ENCODE measurements at places on chromosomes 12 and 14. TPM values are rescaled to one million over a fixed set of nuclear protein-coding genes. Genes with fewer than 3 reads are reported as not detected.

GRCh38 chr14:88829685-88830302 is 5.3 kb downstream of the TTC8 start:
- no peak for DNase-seq

- no peak for DNase-seq
Measured at GRCh38 chr14:73752297-73752992, 38.3 kb upstream of the PNMA1 start.

DNA sequence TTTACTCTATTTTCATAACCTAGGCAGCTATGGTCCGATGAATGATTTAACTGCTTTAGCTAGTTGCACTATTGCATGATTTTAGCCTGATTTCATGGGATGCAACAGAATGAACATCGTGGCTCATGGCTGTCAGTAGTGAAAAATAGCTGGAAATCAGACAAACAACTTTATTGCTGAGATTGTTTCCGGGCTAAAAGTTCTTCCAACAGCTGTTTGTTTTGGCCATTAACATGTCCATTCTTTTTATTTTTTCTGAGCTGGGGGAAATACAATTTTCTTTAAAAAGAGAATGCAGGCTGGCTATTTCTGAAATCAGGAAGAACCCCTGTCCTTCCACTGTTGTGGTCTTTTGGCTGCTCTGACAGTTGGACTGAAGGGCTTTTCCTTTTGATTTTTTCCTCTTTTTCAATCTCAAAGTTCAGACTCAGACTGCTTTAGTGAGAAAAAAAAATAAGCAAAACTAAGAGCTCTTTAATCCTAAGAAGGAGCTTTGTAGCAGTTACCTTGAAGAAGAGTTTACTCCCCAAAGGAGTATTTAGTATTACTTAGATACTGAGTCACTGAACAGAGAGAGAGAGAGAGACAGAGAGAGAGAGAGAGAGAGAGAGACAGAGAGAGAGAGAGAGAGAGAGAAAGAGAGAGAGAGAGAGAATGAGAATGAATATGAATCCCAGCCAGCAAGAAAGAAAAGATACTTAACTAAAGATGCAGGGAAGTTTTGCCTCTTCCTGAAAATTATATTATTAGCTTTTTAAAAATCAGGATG is at the start of gene NAV3:
TSS of gene NAV3 (plus strand) at position 312 of the 769 bp plus-strand sequence. CDS start 568 bp downstream, outside the sequence.
- DNase-seq = no peak

- DNase-seq = no peak
Measured at GRCh38 chr14:83646228-83646627, 1883.7 kb upstream of the FLRT2 start.

GRCh38 chr12:78183824-78184223 is 353.1 kb downstream of the NAV3 start:
- no peak for DNase-seq

DNA sequence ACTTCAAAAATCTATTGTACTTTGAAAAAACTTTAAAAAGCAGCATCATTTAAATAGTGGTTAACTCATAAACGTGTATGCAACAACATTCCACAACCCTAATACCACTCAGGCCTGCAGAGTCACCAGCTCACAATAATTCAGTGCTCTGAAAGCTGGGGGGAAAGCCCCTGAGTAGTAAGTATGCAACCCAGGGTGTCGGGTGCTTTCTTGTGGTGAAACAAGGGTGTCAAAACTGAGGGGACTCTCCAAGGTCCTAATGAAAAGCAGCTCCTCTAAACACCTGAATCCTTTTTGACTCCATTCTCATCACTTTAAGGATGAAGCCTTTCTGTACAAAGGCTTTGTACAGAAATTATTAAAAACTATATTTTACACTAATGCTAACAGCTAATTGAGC is 33.7 kb downstream of the FGFR1OP2 start:
- DNase-seq = no peak

- no peak for DNase-seq
Measured at GRCh38 chr12:25121916-25122315, 73.0 kb downstream of the DNAI7 start.

GRCh38 chr12:87943023-87943422 is 86.2 kb downstream of the C12orf50 start:
- DNase-seq = no peak

DNA sequence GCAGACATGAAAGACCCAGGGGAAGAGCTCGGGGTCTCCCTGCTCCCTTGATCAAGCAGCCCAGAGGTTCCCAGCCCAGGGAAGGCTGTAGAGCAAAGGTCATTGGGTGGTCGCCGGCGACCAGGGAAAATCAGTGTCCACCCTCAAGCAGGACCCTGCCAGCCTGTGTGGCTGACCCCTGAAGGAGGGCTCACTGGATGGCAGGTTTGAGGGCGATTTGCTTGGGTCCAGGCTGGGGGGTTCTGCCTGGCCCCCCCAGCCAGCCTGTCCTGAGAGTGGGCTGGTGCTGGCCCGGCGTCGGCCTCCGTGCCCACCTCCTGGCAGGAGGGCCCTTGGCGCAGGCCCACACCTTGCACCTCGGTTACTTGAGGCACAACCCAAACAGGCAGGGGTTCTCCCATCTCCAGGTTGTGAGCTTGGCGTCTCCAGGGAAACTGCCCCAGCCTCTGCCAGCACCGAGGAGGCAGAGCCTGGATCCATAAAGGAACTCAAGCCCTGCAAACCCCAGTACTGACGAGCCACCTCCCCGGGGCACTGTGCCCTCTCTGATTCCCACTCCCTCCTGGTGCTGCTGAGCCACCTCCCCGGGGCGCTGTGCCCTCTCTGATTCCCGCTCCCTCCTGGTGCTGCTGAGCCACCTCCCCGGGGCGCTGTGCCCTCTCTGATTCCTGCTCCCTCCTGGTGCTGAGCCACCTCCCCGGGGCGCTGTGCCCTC is 329.0 kb upstream of the SFSWAP start:
- no peak for DNase-seq

GRCh38 chr14:90836692-90837063 is 20.4 kb upstream of the TTC7B start:
- DNase-seq = no peak

DNA sequence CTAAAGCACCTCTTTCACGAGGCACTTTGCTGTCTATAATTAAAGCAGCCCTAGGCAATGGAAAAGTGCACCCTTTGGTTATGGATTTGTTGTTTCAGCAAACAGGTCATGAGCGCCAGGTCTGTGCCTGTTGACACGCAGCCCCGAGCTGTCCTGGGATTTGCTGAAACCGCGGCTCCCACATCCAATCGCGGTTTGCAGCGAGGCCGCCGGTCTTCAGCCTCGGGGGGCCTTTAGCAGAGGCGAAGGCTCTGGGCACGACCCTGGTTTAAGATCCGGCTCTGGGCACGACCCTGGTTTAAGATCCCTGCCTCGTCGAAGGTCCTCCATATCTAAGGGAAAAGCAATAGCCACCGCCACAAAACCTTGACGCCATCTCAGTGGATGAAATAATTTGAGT is 79.2 kb downstream of the GLT1D1 start:
- DNase-seq = no peak

GRCh38 chr12:67582238-67582834 is 66.2 kb upstream of the DYRK2 start:
- no peak for DNase-seq

DNA sequence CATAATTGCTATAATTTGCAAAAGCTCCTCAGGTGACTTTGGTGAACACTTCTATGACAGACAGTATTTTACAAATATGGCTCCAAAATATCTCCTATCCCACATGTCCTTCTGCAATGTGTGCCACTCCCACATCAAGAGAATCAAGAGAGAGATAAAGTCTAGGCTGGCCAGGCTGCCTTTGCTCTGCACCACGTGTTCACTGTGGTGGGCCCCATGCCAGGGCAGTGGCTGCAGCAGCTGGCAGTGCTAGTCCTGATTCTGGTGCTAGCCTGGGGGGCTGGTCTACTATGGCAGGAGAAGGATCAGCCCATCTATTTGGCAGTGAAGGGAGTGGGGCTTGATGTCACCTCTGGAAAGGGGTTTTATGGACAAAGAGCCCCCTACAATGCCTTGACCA is 86.3 kb downstream of the DRAM1 start:
- DNase-seq = no peak

DNA sequence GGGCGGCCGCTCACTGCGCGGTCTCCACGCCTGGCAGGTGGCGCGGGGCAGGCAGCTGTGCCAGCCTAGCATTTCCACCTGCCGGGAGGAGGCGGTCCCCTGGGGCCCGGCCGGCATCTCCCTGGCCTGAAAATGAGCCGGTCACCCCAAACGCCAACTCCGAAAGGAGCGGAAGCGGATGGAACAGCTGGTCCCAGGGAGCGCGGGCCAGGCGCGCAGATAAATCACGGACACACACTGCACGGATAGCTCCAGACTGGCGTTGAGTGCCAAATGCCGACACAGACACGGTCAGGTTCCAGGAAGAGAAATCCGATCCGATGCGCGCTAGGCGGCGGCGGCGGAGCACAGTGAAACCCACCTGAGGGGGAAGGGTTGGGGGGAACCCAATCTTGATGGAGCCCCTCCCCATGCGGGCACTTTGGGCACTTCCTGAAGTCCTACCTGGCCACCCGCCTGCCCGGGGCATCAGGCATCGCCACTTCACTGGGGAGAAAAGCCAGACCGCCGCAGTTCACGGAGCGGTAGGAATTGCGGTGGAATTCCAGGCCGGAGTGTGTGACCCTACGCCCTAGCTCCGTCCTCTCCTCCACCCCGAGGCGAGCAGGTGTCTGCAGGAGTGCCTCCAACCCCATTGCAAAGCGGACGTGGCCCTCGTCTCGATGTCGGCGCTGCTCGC is 624 bp upstream of the PLEKHD1 start:
- DNase-seq = peak; percentile 19

DNA sequence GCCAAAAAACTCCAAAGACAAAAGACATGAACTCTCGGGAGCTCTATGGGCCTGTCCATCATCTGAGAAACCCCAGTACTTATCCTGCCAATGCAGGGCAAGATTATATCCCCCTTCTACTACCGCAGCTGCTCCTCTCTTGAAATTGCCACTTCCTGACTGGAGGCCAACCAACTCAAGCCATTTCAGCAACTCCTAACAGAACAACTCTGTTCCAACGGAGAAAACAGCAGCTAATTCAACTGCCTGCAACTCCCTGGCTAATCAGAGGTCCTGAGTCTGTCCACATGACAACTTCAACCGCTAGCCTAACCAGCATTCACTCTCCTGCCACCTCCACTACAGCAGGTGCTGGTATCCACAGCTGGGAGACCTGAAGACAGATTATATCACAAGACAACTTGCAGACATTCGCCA is 24.1 kb downstream of the CEP83 start:
- no peak for DNase-seq

DNA sequence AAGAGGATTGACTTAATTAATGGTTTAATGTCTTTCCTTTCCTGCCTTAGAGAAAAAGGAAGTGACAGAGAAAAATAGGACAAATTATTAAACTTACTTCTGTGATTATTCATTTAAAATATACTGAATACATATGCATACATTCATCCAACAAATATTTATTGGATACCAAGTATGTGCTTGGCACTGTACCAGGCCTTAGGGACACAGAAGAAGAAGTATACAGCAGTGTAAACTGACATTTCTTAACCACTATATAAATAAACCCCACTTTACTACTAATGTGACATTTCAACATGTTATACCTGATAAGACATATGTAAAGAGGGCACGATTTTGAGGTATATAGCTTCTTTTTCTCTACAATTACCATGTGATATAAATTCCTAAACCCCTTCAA is 53.6 kb downstream of the ERO1A start:
- DNase-seq = no peak

DNA sequence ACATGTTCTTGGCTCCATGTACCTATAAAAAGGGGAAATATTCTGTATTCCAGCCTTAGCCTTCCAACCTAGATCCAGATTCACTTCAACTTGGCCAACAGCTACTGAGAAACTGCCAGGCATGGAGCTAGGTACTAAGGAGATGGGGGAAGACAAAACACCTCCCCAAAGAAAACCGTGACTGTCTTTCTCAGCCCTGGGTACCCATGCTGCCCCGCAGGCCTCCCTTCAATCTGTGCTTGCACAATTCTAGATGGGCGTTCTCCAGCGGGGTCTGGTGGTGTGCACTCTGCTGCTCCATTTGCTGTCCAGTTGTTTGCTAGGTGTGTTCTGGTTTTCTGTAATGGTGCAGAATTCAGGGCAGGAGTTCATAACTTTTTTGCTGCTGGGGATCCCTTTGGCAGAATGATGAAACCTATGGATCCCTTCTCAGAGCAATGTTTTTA is 817 bp upstream of the KRT4 start:
- DNase-seq = no peak

DNA sequence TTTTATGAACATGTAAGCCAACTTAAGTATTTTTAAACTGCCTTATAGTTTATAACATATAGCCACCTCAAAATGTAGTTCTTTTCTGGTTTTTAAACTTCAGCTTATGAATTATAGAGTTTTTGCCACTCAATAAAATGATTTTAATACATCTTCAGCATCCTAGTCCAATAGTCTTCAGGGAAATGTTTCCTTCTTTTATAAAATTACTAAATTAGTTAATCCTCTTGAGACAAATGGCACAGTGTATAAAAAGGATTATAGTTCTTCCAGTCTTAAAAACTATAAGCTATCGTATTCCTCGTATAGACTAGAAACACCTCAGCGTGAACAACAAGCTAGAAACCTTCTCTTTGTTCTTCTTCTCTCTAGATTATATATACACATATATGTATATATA is at the start of gene OR6C74:
TSS of gene OR6C74 (plus strand) at position 301 of the 400 bp plus-strand sequence. CDS start 2,679 bp downstream, outside the sequence.
- DNase-seq = no peak

- no peak for DNase-seq
Measured at GRCh38 chr14:58785701-58786100, 147.9 kb downstream of the DACT1 start.

- DNase-seq = no peak
Measured at GRCh38 chr12:103924761-103925641, 5.2 kb upstream of the HSP90B1 start.

- no peak for DNase-seq
Measured at GRCh38 chr14:33369972-33370371, 431.3 kb downstream of the NPAS3 start.

DNA sequence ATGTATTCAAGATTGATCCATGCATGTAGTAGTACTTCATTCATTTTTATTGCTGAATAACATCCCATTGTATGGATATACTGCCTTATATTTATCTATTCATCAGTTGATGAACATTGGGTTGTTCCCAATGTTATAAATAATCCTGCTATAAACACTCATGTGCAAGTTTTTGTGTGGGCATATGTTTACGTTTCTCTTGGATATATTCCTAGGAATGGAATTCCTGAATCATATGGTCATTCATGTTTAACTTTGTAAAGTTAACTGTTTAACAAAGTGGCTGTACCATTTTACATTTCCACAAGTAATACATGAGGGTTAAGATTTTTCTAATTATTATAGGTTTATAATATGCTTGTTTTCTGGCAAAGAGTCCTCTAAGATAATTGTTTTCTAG is 1568.2 kb upstream of the SEL1L start:
- DNase-seq = no peak

NTF3 gene
- 2.3 TPM for total RNA-seq

ANKS1B gene
- total RNA-seq = 452 TPM

NTN4 gene
- 44.3 TPM for total RNA-seq

PIK3C2G gene
- 0.31 TPM for total RNA-seq

RFX4 gene
- total RNA-seq = 3.6 TPM

DICER1 gene
- 296 TPM for total RNA-seq

ANO2 gene
- 3.6 TPM for total RNA-seq

SERPINA4 gene
- total RNA-seq = not detected

SYNJ2BP gene
- total RNA-seq = 29.8 TPM

CD163 gene
- 1.4 TPM for total RNA-seq

STXBP6 gene
- 11.9 TPM for total RNA-seq

All from occipital lobe (tissue), 3 donors.